ENCODE measurements at places on chromosomes 7 and 10.
A peak's percentile ranks its signal among the peaks of the same experiment; 100 is the strongest.

- no peak for DNase-seq
Observed at GRCh38 chr7:10797157-10797556, 176.5 kb upstream of the PHF14 start.

DNA sequence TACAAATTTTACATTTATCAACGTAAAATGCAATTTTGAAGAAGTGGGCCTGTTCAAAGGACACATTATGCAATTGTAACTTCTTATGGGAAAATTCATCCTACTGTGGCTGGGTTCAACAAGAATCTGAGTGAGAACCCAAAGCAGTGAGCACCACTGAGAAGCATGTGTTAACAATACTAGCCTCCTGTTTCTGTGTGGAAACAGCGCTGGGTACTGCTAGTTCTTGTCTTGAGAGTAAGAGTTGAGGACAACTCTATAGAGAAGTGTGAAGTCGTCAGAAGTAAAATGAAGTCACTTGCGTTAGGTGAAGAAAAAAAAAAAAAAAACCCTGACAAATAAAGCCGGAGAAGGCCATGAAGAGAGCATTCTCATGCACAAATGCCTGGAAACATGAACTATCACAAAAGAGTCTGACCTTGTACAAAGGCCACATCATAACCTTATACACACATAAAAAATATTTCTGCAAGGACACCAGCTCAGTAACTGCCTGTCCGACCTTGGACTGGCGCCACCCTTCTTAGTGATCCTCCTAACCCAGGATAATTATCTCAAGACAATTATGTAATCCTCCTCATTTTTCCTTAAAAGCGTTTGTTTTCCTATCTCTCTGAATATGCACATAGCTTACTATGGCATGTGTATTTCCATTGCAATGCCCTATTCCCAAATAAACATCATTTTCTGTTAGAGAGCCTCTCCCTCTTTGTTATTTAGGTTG, 554.9 kb downstream of the HTR7 start:
- no peak for DNase-seq

DNA sequence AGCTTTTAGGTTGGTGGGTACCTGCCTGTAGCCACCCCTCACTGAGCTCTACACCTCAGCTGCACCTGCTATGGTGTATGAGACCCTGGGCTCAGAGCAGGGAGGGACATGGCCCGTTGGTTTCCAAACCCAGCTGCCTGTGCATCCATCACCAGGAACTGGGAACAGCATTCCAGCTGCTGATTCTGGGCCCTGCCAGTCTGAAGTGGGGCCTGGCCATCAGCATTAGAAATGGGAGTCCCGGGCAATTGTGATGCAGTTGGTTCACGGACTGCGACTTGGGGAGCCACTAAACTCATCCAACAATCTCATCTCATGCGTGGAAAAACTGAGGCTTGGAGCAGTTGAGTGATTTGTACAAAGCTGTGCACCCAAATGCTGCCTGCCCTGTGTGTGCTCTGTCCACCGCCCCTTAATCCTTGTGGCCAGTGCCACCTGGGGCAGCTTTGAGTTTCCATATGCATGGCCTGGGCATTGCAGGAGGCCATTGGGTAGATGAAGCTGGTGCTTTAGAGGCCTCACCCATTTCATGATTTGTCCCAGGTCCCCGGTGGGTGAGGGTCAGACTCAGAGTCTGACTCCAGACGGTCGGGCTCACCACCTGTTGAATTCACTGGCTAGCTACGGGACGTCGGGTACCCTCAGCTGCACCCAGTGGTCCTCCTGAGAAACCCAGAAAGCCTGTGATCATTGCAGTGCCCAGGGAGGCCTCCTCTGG, 109.0 kb upstream of the SHH start:
- no peak for DNase-seq

DNA sequence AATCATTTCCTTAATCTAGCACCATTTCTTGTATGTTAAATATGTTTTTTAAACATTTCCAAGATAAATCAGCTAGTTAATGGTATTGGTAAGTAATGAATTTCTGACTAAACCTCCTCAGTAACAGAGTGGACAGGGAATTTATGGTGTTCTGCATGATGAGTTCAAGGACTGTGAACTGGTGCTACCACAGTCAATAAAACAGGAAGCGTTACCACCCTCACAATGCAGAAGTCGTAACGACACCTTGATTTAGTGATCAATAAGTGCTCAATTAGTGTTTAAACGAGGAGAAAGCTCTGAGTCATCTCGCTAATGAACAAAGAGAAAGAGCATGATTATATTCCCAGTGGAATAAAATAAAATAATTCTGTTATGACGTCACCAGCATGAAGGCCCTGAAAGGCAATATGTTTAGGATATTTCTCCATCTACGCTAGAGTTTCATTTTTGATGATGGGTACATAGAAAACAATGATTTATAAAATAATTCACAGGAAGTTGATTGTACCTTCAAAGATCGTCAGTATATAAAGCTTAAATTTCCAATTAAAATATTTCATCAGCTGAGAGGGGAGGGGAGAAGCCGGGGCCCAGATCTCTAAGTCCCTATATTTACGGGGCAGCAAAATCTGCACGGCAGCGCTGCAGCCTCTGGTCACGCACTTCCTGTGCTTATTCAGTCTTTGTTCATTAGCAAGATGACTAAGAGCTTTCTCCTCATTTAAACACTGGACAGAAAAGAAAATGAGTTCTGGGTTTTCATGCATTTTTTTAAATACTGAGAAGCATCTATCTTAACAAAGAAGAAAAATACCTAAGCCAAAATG, 400.5 kb downstream of the PTPRN2 start:
- DNase-seq = no peak

- DNase-seq = no peak
Observed at GRCh38 chr10:17655567-17656146, 11.7 kb downstream of the STAM start.

- no peak for DNase-seq
Observed at GRCh38 chr7:137475966-137476365, 132.4 kb upstream of the PTN start.

DNA sequence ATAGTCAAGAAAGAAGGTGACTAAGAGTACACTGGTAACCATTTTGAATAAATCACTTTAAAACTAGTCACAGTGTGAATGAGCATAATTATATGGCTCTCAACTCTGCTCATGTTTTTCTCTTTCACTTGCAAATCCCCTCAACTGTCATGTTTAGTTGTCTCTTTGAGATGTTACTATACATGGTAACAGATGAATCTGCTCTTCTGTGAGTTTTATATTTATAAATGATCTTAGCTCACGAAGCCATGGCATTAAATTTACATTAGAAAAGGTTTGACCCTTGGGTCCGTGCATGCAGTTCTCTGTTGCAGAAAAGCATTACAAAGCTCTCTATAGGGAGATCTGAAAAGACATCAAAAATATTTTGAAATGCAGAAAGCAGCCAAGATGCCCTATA, 33.0 kb upstream of the LRRTM3 start:
- no peak for DNase-seq

- no peak for DNase-seq
Observed at GRCh38 chr10:21385536-21385935, 139.9 kb downstream of the SKIDA1 start.

GRCh38 chr7:142248166-142249160, 9.4 kb downstream of the PRSS58 start:
- DNase-seq = no peak

GRCh38 chr10:60906411-60906810, 37.6 kb downstream of the RHOBTB1 start:
- DNase-seq = no peak

DNA sequence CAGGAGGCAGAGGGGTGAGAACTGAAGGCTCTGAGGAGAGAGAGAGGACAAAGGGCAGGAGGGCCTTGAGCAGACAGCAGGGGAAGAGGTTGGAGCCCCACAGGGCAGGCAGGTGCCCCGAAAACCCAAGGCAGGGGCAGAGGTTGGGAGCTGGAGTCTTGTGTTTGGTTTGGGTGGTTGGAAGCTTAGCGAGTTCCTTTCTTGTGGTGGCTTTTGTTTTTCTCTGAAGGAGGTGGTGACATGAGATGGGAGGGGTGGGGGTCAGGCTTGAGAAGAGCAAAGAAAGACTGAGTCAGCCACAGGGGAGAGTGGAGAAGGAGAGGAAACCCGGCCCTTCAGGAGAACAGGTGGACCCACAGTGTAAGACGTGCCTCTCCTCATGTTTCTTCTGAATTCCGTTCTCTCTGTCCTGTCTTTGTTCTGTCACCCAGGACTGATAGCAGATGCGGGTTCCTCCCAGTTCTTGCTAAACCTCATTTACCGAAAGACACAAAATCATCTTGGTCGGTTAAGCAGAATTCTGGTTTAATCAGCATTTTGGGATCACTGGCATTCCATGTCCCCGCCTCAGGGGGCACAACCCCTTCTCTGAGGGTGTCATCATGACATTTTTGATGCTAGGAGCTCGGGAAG, 95.3 kb downstream of the INSYN2A start:
- DNase-seq = no peak

DNA sequence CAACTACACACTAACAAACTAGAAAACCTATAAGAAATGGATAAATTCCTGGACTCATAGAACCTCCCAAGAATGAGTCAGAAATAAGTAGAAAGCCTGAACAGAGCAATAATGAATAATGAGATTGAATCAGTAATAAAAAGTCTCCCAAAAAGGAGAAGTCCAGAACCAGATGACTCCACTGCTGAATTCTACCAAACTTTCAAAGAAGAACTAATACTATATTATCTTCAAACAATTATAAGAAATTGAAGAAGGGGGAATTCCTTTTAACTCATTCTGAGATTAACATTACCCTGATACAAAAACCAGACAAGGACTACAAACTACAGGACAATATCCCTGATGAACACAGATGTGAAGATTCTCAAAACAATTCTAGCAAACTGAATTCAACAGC, 47.8 kb upstream of the CDK6 start:
- no peak for DNase-seq

DNA sequence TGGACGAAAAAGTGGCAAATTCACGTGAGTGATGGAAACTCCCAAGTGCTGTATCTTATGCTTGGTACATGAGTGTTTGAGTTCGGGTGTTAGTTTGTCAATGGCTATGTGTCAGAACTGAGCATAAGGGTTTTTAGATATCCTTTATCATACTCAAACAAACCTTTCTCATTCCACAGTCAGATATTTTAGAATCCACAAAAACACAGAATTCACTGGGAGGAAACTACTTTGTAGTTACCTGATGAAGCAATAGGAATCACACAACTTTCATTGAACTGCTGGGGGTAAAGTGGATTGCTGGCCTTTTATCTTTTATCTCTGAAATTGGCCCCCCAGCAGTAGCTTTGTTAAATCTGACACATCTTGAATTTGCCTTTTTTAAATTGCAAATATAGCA, 64.0 kb downstream of the DKK1 start:
- no peak for DNase-seq

- DNase-seq = peak; percentile 81
Observed at GRCh38 chr7:1028044-1028770, 16.1 kb upstream of the GPR146 start.

DNA sequence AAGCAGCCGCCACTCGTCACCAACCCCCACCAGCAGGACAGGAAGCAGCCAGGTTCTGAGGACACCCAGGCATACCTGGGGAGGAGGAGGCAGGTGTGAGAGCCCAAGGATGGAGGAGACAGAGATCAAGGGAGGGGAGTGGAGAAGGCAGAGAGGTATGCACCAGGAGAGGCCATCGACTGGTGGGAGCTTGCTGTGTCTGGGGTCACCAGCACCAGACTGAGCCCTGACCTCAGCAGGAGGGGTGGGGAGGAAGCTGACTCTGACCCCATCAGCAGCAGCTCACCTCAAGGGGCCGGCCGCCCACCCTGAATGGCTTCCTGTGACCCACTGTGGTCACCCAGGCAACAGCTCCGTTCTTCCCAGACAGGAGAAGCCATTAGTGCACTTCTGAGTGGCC, 7.8 kb downstream of the VIPR2 start:
- DNase-seq = no peak

DNA sequence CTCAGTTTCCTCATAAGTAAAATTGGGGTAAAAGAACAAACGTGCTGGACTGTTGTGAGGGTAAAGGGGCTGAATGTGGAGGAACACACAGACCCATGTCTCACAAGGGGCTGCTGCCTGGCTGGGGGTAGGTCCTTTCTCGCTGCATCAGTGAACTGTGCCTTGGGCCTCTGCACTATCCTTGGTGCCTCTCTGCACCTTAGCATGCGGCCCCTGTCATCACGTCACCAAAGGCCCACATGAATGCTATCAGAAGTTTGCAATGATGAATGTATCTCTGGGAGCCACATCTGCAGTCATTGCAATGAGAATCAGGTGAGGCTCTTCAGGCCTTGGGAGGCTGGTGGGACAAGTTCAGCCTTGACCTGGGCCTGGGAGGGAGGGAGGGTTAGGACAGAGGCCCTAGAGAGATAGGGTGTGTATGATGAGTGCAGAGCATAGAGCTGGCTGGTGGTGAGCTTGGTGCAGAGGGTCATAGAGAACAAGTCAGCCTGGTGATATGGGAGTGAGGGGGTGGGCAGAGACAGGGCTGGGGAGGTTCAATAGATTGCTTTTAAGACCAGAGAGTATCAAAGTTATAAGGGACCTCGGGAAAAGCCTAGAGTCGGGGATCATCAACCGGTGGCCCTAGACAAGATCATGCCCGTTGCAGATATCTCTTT, 308.4 kb downstream of the RPS24 start:
- DNase-seq = no peak

DNA sequence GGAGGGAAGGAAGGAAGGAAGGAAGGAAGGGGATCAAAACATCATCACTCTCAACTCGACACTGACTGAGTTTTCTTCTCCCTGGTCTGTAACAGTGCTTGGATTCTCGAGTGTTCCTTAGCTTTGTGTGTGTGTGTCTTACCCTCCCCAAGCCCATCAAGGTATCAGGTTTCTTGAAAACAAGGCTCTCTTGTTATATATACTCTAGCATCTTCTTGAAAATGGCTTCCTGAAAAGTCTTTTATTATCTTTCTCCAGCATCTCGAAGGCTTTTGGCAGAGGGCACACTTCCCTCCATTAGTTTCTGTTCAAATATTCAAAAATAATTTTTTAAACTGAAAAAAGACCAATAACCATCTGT, 13.4 kb downstream of the SERPINE1 start:
- DNase-seq = no peak

GRCh38 chr7:143901332-143901667, 676 bp downstream of the TCAF1 start:
- DNase-seq = peak; percentile 53

DNA sequence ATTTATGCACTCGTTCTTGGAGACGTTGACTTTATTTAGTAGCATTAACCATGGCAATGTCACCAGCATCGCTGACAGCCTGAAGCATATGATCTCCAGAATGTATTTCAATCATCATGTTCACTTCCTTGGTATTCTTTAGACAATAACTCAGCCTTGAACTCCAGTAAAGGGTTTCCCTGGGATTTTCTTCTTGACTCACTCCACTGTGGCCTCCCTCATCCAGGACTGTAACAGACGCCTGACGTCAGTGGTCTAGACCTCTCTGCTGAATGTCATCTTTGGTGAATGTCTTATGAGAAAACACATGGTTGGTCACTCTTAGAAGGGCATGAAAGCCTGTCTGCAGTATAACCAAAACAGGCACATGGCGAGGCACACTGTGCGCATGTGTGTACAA, 64.4 kb downstream of the EGFR start:
- DNase-seq = no peak

GRCh38 chr7:143892527-143893300, 9.3 kb downstream of the TCAF1 start:
- no peak for DNase-seq
